NCI-H510A (cell line): ENCODE measurements at places on chromosomes 6 and 20.

DNA sequence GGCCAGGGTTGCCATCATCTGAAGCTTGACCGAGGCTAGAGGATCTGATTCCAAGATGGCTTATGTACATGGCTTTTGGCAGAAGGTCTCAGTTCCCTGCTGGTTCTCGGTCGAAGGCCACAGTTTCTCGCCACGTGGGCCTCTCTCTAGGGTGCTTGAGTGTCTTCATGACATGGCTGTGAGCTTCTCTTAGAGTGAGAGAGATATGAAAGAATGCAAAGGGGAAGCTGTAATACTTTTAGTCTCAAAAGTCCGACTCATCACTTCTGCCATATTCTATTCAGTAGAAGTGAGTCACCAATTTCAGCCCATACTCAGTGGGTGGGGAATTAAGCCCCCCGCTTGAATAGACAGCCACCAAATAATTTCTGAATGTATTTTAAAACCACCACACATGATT is 94.2 kb downstream of the UTRN start:
- no peak for DNase-seq

DNA sequence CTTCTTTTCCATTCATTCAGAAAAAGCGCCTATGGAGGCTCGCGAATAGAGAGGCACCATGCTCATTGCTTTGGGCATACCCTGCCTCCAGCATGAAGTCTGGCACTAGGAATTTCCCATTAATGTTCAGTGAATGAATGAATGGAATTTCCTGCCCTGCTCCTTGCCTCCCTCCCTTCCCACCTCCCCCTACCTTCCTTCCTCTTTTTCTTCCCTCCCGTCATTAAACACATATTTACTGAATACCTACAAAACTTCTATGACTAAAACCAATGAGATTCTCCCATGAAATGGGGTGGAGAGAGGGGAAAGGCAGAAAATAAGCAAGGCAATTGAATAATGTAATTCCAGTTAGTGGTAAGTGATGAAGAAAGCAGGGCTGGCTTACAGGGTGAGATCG is 213.8 kb upstream of the AGPAT4 start:
- DNase-seq: no peak

GRCh38 chr20:57661746-57662455 is 41.7 kb upstream of the ZBP1 start:
- DNase-seq: no peak

DNA sequence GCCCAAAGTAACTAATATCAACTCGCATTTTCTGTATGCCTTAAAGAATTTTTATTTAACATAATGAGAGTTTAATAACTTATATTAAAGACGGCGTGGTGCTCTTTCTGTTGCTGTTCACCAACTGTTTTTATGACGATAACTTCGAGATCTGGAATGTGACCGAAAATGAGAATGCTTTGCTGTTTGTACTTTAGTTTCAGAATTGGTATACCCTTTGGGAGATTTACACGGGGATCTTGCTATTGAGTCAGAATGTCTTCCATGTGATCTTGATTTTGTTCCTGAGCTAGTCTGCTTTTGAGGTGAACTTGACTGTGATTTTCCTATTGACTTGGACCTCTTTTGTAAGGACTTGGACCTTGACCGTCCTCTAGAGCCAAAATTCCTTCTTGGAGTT is 17.9 kb downstream of the PNRC1 start:
- no peak for DNase-seq

DNA sequence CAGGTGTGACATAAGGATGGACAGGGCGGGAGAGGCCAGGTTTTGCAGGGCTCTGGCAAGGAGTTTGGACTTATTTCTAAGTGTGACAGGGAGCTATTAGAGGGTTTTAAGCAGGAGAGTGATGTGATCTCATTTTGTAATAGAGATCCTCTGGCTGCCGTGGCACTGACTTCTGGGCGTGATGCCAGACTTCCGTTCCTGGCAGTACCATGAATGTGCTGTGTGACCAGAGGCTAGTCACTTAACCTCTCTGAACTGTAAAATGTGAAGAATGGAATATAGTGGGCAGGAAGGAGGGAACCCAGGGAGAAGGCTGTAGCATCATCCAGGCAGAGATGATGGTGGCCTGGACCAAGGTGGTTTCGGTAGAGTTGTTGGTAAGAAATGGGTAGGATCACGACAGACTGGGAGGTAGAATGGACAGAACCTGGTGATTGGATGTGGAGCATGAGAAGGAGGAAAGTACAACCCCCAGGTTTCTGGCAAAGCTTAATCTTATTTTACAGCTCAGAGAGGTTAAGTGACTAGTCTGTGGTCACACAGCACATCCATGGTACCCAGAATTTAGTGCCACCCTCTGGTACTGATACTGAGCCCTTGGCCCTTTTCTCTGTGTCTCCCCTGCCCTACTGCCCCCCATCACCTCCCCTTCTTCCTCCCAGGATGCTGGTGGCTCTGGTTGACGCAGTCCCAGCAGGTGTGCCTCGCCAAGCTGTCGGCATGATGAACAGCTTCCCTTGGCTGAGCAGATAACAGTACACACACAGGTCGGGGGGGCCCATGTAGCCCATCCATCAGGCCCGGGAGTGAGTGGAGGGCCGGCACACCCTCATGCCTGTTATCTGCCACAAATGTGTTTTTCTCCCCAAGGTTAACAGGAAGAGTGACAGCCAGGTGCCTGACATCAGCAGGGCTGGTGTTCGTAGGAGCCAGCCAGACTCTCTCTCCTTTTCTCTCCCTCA is 52.9 kb upstream of the CTNNBL1 start:
- DNase-seq: no peak

DNA sequence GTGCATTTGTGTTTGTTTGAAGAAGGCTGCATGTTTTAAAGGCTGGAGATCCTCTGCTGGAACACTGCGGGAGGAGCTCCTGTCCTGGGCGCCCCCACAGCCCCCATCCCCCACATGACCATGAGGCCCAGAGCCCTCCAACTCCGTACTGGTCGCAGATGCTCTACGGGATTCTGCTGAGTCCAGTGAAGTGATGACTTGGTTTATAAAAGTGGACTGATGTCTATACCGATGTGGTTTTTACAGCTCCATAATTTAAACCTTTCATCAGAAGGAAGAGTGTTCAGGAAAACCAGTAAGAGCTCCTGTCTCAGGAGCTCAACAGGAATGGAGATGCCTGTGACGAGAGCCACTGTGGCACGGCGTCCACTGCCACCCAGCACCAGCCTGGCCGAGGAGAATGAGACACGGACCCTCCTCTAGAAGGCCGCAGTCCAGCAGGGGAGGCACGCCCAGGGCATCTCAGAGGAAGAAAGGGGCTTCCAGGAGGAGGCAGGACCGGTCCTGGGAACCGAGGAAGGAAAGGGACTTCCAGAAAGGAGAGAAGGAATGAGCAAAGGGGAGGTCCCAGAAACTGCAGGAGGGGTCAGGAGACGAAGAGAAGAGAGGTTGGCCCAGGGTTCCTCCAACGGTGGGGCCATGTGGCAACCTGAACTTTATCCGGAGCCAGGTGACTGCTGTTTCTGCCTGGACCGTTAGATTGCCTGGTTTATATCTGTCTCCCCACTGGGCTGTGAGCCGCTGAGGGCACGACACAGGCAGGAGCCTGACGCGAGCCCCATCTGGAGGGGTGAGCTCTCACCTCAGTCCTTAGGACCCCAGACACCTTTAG is 26.9 kb downstream of the BFSP1 start:
- no peak for DNase-seq

- no peak for DNase-seq
Measured at GRCh38 chr6:44291841-44292240, 21.3 kb downstream of the AARS2 start.

- peak; percentile 93 for DNase-seq
Measured at GRCh38 chr20:19137641-19138040, 74.8 kb upstream of the SLC24A3 start.

GRCh38 chr6:44478158-44478557 is 90.7 kb downstream of the CDC5L start:
- no peak for DNase-seq
